ENCODE measurements at places on chromosomes 13 and 19.

DNA sequence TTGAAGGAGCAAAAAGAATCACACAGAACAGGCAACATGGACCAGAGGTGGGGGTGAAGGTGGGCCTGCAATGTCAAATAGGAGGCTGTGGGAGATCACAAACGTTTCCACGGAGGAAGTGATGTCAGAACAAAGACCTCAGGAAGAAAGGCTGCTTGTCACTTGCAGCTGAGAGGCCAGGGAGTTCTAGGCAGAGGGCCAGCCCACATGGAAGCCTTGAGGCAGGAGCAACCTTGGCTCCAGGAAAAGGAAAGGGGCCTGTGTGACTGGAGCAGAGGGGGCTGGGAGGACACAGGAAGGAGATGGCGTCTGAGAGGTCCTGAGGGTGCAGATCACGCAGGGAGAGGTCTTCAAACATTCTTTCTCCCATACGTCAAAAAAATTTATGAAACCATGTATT lies 16.3 kb downstream of the ZNF160 start:
- DNase-seq = no peak

DNA sequence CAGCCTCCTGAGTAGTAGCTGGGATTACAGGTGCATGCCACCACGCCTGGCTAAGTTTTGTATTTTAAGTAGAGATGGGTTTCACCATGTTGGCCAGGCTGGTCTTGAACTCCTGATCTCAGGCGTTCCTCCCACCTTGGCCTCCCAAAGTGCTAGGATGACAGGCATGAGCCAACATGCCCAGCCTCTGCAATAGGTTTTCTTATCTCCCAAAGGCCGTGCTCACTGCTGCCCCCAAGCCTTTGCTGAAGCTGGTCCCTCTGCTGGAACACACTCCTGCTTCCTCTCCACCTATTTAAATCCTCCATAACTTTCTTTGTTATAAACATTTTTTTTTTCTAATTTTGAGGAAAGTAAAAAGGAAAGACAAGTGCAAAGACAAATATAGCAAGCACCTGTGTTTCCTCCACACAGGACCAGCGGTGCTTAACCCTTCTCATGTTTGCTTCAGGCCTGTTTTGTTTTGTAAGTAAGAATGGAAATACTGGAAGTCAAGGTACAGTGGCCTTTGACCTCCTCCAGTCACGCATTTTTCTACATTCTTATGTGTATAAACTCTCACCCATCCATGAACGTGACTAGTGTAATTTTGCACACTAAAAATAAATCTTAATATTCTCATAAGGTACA lies 14.5 kb upstream of the TNFAIP8L1 start:
- DNase-seq = peak; percentile 27

GRCh38 chr19:11673608-11674041 lies 65.1 kb downstream of the ZNF823 start:
- DNase-seq = no peak

DNA sequence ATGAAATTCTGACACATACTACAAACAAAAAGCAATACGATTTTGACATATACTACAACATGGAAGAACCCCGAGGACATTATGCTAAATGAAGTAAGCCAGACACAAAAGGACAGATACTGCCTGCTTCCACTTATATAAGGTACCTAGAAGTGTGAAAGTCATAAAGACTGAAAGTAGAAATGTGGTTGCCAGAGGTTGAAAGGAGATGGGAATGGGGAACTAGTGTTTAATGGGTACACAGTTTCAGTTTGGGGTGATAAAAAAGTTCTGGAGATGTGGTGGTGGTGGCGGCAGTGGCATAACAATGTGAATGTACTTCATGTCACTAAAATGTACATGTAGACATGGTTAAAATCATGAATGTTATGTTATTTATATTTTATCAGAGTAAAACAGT lies 12.1 kb upstream of the NDFIP2 start:
- no peak for DNase-seq

DNA sequence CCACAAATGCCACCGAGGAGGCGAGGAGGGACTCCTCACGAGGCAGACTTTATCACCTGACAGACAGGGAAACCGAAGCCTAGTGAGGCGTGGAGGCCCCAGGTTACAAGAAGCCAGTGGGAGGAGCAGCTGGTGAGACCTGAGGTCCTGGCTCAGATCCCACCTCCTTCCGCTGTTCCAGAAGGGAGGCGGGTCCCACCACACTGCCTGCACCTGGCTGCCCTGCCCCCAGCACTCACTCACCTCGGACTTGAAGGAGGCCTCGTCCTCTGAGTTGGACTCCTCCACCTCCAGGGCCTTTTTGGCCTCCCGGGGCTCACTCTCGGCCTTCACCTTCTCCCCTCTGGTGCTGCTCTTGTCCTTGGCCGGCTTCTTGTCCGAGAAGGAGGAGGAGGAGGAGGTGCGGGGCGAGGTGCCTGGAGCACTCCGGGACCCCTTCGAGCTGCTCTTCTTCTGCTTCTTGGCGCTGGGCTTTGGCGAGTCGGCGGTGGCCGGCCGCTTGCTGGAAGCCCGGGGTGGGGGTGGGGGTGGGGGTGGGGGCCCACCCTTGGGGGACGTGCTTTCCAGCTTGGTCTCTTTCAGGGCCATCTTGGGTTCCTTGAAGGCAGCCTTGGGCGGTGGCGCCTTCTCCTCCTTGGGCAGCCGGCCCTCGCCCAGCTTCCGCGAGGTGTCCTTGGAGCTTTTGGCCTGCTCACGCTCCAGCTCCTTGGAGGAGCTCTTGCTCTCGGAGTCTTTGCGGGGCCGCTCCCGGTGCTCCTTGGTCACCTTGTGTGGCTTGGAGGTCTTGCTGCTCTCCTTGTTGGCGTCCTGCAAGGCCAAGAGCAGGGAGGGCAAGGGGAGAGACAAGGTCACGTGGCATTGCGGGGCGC lies 57.7 kb downstream of the MLLT1 start:
- no peak for DNase-seq

DNA sequence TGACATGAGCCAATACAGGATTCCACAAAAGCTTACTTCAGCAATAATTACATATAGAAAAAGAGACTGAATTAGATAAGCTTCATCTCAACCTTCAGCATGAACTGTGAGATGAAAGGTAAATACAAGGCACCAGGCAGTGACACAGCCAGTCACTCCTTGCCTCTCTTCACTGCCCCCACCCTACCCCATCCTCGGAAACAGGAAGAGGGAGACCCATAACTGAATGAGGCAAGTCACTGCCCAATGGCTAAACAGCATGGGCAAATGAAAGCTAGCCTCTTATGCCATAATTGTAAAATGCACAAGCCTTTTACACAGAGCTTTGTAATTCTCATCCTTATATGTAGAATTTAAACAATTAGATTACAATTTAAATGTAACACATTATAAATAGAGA lies 1.7 kb downstream of the ZNF160 start:
- DNase-seq = no peak

GRCh38 chr19:18650468-18651041 lies 13.7 kb downstream of the KLHL26 start:
- DNase-seq = no peak

DNA sequence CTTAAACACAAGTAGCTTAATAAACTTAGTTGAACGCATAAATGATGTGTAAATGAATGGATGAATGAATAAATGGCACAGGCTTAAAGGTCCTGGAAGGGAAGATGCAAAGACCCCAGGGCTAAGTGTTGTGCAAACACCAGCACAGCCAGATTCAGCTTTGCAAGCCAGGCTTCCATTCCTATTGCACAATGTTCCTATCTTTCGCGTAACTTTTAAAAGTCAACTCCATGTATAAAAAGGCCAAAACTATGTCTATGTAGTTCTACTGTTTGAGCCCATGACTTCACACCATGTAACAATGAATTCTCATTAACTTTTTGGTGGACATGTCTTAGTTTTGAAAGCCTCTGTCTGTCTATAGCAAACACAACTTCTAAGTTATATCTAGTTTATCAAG lies 226.0 kb downstream of the NALCN start:
- no peak for DNase-seq
